ENCODE measurements at places on chromosomes 7 and 10.
A peak's percentile ranks its signal among the peaks of the same experiment; 100 is the strongest.

GRCh38 chr7:107813524-107813923 lies 10.5 kb upstream of the SLC26A3 start:
- no peak for DNase-seq

DNA sequence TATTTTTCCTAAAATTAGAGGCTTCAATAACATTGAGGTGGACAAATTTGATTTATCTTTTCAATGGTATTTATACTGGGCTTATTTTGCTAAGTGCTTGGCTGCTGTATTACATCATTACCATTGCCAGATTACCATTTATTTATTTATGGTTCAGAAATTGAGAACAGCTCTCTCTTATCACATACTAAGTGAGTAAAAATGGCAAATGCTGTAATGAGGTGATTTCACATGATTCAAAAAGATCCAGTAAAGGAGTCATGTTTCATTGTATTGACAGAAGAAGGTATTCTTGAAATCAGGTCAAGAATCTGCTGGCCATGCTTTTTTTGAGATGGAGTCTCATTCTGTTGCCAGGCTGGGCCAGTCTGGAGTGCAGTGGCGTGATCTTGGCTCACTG lies 322.6 kb downstream of the KIF20B start:
- DNase-seq, result no peak

- no peak for DNase-seq
Observed at GRCh38 chr10:50837095-50837494, 48.3 kb downstream of the A1CF start.

DNA sequence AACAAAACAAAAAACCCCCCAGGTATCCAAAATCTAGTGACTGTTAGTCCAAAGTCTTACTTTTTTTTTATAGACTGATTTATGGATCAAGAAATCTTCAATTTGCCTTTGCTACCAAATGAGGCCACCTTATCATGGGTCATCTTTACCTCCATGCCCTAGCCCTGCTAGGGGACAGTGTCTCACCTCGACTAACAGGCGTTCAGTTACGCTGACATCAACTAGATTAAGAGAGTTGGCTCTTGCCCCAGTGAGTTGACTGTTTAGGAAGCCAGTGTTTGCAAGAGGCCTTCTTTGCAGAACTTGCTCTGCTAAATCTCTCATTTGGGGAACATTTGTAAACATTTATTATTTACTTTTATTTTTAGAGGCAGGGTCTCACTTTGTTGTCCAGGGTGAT lies 36.9 kb upstream of the WAC start:
- no peak for DNase-seq

GRCh38 chr7:71281261-71281660 lies 149.3 kb downstream of the GALNT17 start:
- DNase-seq, result no peak

DNA sequence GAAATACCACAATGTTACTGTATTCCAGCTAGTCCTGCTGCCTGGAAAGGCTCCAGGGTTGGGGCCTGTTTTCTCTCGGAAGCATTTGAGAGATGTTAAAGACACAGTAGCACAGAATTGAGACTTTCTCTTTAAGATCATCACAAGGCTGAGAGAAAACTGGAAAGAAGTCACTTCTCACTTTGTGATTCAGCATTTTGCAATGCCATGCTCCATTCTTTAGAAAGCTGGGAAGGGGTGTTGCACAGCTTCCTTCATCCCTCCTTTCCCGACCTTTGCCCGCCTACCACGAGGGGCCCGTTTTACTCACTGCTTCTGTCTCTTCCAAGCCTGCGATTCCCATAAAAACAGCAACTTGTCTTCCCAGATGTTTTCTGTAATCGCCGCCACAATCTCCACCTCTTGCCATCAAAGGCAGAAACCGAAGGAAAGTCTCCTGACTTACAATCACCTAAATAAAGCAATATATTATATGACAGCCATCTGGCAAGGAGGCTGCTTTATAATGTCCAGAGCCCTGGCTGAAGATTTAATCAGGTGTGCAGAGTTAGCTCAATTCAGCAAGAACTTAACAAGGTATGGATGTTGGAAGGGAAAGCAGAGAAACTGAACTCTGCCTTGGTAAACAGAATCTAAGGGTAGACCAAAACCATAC lies 18.9 kb downstream of the NOD1 start:
- no peak for DNase-seq

DNA sequence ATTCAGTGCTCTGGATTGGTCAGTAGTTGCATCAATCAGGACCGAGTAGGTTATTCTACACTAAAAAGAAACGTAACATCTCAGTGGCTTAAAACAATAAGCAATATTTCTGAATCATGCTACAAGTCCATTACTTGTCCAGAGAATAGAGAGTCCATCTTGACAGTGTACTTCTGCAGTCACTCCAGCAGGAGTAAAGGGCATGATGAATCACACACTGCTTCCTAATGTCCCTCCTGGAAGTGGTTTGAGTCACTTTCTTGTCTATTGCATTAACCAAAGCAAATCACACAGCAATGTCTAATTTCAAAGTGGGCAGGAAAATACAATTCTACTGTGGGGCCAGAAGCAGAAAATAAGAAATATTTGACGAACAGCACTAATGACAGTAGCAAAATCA lies 124.8 kb downstream of the TSPAN12 start:
- no peak for DNase-seq

- DNase-seq, result no peak
Observed at GRCh38 chr10:78760463-78761310, 308.1 kb upstream of the ZMIZ1 start.

DNA sequence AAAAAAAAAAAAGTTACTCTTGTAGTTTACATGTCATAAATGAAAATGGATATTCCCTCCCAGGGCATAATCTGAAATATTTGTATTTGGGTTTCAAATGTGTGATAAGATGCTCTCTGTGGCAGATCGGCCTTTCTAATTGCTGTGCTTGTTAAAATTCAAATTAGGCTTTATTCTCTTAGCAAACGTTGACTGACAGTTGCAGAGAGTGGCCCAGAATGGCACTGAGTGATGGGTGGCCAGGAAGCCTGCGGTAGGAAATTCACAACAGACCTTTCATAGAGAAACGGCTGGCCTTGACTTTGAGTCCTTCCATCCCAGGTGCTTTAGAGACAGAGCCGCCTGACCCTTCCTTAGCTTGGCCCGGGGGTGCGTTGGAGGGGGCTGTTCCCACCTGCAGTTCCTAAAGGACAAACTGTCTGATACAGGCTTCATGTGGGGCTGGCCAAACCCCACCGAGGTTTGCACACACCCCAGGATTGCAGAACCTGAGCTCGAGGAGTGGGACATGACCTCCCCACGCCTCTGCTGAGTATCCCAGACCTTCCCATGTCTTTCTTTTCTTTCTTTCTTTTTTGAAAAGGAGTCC lies 152.7 kb downstream of the CUX1 start:
- no peak for DNase-seq

DNA sequence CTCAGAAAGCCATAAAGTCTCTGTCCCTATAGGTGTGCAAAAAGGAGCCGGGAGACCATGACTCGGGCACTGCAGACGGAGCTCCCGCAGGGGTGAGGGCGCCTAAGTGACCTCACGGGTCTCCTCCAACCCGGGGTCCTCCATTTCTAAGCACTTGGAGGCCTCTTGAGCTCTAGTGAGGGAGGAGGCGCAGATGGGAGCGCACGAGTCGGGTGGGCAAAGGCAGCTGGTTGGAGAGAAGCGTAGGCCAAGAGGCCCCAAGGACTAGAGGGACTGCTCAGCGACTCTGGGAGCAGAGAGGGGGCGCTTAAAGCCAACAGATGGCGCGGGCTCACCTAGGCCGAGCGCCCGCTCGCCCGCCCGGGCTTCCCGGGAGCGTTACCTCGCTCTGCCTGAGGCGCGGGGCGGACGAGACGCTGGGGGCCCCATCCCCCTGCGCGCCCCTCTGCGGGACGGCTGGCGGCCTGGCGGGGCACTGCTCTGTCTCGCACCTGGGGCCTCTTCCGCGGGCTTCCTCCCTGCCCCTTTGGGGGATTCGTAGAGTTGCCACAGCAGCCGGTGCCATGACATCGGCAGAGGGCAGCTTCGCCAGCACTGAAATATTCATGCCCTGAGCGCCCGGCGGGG lies 523 bp upstream of the CDH23 start:
- DNase-seq, result peak; percentile 60

- DNase-seq, result no peak
Observed at GRCh38 chr7:69422574-69422985, 175.7 kb upstream of the AUTS2 start.

- no peak for DNase-seq
Observed at GRCh38 chr10:6351495-6351894, 148.8 kb downstream of the PFKFB3 start.

- no peak for DNase-seq
Observed at GRCh38 chr10:128062881-128063563, 63.2 kb downstream of the MKI67 start.

GRCh38 chr7:87872346-87872745 lies 3.8 kb downstream of the SLC25A40 start:
- no peak for DNase-seq

- DNase-seq, result no peak
Observed at GRCh38 chr10:70121281-70121949, 11.2 kb downstream of the AIFM2 start.

- DNase-seq, result no peak
Observed at GRCh38 chr7:96088579-96088978, 233.3 kb downstream of the SLC25A13 start.

DNA sequence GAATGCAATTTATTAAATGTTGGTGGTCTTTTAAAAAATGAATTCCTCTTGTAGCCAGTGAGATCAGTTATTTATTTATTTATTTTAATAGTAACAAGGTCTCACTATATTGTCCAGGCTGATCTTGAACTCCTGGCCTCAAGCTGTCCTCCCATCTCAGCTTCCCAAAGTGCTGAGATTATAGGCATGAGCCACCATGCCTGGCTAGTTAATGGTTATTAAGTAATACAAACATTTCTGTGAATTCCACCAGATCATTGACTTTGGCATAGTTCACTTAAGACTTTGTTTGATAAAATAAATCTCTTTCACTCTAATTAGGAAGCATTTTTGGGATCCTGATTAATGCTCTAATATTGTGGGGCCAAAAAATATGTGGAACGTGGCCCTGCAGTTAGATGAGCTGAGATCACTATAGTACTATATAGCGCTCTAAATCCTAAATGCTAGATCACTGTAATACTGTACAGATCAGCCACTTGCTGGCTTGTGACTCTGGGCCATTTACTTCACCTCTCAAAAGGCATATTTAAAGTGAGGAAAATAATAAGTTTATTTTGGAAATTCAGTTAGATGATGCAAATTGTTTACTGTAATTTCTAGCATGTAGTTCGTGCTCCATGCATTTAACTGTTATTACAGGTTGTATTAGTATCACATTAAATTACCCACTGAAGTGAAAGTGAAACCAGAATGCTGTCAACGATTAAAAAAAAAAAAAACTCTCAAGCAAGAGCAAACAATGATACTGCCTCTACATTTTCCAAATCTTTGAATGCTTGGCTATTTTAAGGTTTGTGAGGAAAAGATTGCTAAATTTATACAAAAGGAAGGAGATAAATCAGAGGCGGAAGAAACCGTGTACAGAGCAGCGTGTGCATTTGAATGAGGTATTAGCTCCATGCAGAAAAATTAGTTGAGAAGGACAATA lies 15.9 kb upstream of the FAS start:
- DNase-seq, result no peak

- no peak for DNase-seq
Observed at GRCh38 chr10:125068406-125068805, 92.0 kb downstream of the CTBP2 start.

- no peak for DNase-seq
Observed at GRCh38 chr7:117051808-117052207, 98.5 kb downstream of the ST7 start.

GRCh38 chr10:91590904-91591796 lies 41.7 kb downstream of the PPP1R3C start:
- DNase-seq, result peak; percentile 88

Data from NCI-H1694 (cell line).